ENCODE measurements at places on chromosomes 4 and X.
A peak's percentile ranks its signal among the peaks of the same experiment; 100 is the strongest.

GRCh38 chr4:31169846-31170245 lies 449.7 kb downstream of the PCDH7 start:
- no peak overlapping the region for H3K4me3 ChIP-seq
- H3K36me3 ChIP-seq = no peaks in the 10 kb centered on the region
- no peak overlapping the region for H3K27ac ChIP-seq
- H3K27me3 ChIP-seq = no peaks in the 10 kb centered on the region
- no peaks in the 10 kb centered on the region for H3K4me1 ChIP-seq

DNA sequence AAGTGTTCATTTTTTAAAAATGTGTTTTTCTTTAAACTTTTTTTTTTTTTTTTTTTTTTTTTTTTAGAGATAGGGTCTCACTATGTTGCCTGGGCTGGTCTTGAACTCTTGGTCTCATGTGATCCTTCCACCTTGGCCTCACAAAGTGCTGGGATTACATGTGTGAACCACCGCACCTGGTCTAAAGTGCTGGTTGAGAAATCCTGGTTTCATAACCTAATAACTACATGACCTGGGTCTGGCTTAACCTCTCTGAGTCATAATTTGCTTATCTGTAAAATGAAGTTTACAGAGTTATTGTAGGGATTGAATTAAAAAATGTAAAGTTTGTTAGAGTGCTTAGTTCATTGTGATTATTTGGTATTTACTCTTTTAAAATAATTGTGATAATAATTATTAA lies 5.2 kb downstream of the HSD17B13 start:
- no peaks in the 10 kb centered on the region for H3K27me3 ChIP-seq
- H3K4me3 ChIP-seq = no peak overlapping the region
- no peak overlapping the region for H3K27ac ChIP-seq
- H3K36me3 ChIP-seq = no peaks in the 10 kb centered on the region

DNA sequence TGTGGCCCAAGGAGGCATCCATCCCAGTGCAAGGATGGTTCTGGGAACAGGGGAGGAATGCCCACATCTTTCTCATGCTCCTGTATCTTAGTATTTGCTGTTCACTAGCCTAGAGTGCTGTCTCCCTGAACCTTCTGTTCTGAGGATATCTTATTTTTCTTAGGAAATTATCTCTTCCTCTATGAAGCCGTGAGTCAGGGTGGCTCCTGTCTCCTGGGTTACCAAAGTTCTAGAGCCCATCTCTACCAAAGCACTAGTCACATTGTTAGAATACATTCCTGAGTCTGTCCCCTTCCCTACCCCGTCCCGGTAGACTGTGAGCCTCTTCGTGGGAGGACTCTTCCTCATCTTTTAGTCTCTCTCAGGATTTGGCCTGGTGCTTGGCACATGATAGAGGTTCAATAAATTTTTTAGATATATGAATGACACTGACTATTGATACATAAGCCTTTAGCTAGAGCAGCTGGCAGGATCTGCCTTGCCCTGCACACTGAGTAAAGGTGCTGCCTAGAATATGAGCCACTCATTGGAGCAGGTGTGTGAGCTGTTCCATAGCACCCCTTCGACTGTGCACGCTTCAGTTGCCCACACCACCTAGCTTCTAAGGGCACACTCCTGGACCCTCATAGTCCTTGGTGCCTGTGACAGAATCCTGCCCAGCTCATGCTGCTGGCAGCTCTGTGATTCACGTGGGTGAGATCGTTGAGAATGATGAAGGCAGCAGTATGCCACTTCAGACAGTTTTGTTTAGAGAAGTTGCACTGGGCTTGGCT lies 13.3 kb downstream of the CXCR3 start:
- H3K27ac ChIP-seq = no peak overlapping the region
- H3K36me3 ChIP-seq = no peaks in the 10 kb centered on the region
- no peaks in the 10 kb centered on the region for H3K4me1 ChIP-seq
- DNase-seq = no peak
- H3K4me3 ChIP-seq = no peak overlapping the region

- H3K27me3 ChIP-seq = no peaks in the 10 kb centered on the region
- DNase-seq = no peak
- H3K27ac ChIP-seq = no peak overlapping the region
- no peak overlapping the region for H3K4me3 ChIP-seq
These were observed 151.7 kb upstream of the RPS6KA6 start for GRCh38 chrX:84339507-84340364.

- H3K27me3 ChIP-seq = no peaks in the 10 kb centered on the region
- DNase-seq = no peak
- H3K4me1 ChIP-seq = no peaks in the 10 kb centered on the region
- H3K4me3 ChIP-seq = no peak overlapping the region
- H3K27ac ChIP-seq = no peak overlapping the region
These were observed 153.3 kb downstream of the MID1IP1 start for GRCh38 chrX:38954520-38954919.

- no peaks in the 10 kb centered on the region for H3K27me3 ChIP-seq
- DNase-seq = no peak
- H3K27ac ChIP-seq = no peak overlapping the region
- no peak overlapping the region for H3K4me3 ChIP-seq
These were observed 24.3 kb downstream of the AWAT2 start for GRCh38 chrX:70025464-70025863.

DNA sequence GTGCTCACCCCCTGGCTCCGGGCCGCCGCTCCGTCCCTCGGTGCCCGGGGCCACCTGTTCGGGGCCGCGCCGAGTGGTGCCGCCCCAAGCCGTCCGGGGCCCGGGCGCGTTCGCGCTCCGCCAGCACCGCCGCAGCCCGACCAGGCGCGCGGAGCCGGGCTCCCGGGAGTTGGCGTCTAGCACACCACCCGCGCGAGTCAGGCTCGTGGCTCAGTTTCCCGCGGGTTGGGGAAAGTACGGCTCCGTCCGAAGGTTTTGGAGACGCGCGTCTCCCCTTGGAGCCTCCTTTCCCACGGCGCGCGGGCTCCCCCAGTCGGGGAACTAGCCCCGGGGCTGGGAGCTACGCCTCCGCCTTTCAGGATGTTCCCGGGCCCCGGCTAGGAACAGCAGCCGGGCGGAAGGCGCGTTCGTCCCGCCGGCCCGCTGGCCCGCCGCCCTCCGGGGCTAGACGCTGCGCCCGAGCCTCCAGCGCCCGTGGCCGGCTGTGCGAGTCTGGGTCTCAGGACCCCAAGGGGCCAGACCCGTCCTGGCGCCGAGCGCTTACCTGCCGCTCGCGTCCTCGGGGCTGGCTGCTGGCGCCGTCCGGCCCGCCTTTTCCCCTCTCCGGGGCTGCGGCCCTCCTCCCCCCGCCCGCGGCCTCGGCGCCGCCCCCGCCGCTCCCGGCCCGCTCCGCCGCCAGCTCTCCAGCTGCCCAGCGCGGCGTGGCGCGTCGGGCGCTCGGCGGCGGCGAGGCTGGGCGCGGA lies at the start of gene ADGRG2:
TSS of gene ADGRG2 (minus strand) at position 571 of the 743 bp plus-strand sequence. CDS start 53,634 bp downstream, outside the sequence.
- H3K36me3 ChIP-seq = no peaks in the 10 kb centered on the region
- H3K27me3 ChIP-seq = peaks cover 6% of the 10 kb centered on the region
- DNase-seq = peak; percentile 65
- H3K27ac ChIP-seq = no peak within 1 kb of the TSS
- peak within 1 kb of the TSS; percentile 52 for H3K4me3 ChIP-seq

GRCh38 chr4:141102367-141102766 lies 30.9 kb downstream of the RNF150 start:
- H3K4me3 ChIP-seq = no peak overlapping the region
- no peaks in the 10 kb centered on the region for H3K36me3 ChIP-seq
- DNase-seq = no peak
- no peaks in the 10 kb centered on the region for H3K4me1 ChIP-seq

- H3K4me3 ChIP-seq = no peak overlapping the region
- no peaks in the 10 kb centered on the region for H3K4me1 ChIP-seq
- H3K27me3 ChIP-seq = no peaks in the 10 kb centered on the region
- no peak for DNase-seq
These were observed 19.2 kb downstream of the PNMA6E start for GRCh38 chrX:153381684-153382532.

GRCh38 chr4:140697709-140698560 lies 58.2 kb downstream of the TBC1D9 start:
- no peak overlapping the region for H3K4me3 ChIP-seq
- no peak for DNase-seq
- H3K4me1 ChIP-seq = no peaks in the 10 kb centered on the region
- no peaks in the 10 kb centered on the region for H3K36me3 ChIP-seq
- no peak overlapping the region for H3K27ac ChIP-seq

DNA sequence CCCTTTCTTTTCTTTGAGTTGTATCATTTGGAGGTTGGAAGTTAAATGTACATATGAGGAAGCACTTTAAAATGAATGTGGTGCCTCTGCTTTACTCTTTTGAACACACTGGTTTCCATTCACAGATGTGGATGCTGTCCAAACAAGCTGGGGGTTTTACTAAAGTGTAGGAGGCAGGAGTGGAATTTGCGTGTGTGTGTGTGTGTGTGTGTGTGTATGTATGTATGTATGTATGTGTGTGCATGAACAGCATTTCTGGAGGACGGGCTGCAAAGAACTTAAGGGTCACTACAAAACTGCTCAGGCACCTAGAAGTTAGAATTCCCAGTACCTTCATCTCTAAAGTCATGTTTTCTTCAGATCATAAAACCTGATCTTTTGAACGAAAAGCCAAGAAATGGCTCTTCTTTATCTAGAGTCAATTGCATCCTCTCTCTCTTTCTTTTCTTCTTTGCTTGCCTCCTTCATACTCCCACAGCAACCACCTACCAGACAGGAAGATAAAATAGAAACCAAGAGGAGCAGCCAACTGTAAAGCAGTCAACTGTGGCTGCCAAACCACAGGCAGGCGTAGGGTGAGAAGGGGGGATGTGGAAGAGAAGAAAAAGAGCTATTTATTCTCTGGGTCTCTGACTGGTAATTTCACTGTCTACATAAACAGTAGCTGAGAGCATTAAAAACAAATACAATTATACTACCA lies 177.0 kb upstream of the RASGEF1B start:
- no peak overlapping the region for H3K4me3 ChIP-seq
- peaks cover 9% of the 10 kb centered on the region for H3K27me3 ChIP-seq
- H3K4me1 ChIP-seq = peaks cover 4% of the 10 kb centered on the region
- H3K36me3 ChIP-seq = no peaks in the 10 kb centered on the region
- no peak for DNase-seq

- no peak for DNase-seq
- H3K36me3 ChIP-seq = no peaks in the 10 kb centered on the region
- H3K27ac ChIP-seq = no peak overlapping the region
- no peak overlapping the region for H3K4me3 ChIP-seq
These were observed 207.8 kb upstream of the SLC7A11 start for GRCh38 chr4:138449938-138450337.

DNA sequence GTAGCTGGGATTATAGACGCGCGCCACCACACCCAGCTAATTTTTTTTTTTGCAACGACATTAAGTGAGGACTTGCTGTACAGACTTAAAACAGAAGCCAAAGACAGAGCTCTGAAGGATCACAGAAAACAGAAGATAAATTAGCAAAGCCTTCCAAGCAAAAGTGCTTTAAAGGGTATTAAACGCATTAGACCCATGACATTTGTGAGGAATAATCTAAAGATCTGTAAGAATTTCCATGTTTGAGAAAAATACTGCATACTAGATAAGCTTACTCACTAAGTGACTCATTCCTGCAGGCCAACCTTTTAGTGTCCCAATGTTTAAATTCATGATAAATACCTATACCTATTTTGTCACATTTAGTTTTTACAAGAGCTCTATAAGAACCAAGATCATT lies 27.4 kb downstream of the SMARCA1 start:
- H3K27me3 ChIP-seq = no peaks in the 10 kb centered on the region
- DNase-seq = no peak
- H3K36me3 ChIP-seq = peaks cover 21% of the 10 kb centered on the region
- H3K4me1 ChIP-seq = no peaks in the 10 kb centered on the region
- no peak overlapping the region for H3K27ac ChIP-seq
- no peak overlapping the region for H3K4me3 ChIP-seq

- H3K36me3 ChIP-seq = no peaks in the 10 kb centered on the region
- no peak overlapping the region for H3K27ac ChIP-seq
- no peak for DNase-seq
- H3K4me1 ChIP-seq = peaks cover 3% of the 10 kb centered on the region
- H3K4me3 ChIP-seq = no peak overlapping the region
- no peaks in the 10 kb centered on the region for H3K27me3 ChIP-seq
These were observed 13.1 kb upstream of the KIAA0232 start for GRCh38 chr4:6769233-6769988.

DNA sequence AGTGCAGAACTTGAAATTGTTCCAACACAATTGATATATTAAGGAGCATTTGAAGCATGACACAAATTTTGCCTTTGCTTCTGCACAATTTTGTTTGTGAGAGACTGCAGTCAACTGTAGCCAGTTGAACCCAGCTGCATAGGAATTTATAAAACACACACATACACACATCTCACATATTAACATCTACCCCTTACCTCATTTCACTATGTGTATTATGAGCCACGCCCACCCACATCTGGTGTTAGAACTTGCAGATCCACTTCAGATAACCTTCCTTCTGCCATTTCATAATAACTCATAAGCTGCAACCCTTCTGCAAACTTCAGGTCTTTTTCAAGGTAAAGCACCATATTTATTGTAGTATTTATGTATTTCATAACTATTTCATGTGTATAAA lies 188.1 kb upstream of the WDFY3 start:
- no peaks in the 10 kb centered on the region for H3K27me3 ChIP-seq
- H3K36me3 ChIP-seq = no peaks in the 10 kb centered on the region
- no peaks in the 10 kb centered on the region for H3K4me1 ChIP-seq
- H3K27ac ChIP-seq = no peak overlapping the region
- no peak for DNase-seq
- H3K4me3 ChIP-seq = no peak overlapping the region

DNA sequence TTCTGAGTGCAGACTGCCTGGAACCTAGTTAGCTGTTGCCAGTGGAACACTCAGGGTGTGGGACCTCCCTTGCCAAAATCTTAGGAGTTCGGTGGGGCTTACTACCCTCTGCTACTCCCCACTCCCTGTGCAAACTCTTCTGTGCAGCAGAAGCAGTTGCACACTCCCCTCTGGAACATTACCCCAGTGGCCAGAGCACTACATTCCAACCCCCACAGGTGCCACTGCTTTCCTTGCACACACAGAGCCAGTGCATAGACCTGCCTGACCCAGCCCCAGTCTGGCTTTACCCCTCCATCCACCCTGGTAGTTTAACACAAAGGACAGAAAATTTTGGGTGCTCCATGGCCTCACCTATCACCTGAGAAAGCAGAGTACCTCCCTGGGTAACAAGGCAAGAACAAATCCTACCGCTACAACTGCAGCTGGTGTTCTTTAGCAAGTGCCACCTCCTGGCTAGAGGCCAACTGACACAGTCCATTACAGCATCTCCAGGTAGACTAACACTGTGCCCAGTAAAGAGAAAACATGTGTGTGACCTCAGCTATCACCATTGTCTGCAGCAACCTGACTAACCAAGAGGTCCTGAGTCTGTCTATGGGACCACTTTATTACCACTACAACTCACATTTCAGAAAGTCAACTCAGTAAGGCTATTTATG lies 11.5 kb upstream of the RASSF6 start:
- no peaks in the 10 kb centered on the region for H3K4me1 ChIP-seq
- no peak overlapping the region for H3K27ac ChIP-seq
- H3K4me3 ChIP-seq = no peak overlapping the region
- H3K27me3 ChIP-seq = no peaks in the 10 kb centered on the region

GRCh38 chrX:69552512-69552911 lies 48.4 kb downstream of the NALF2 start:
- H3K27ac ChIP-seq = no peak overlapping the region
- H3K4me1 ChIP-seq = peaks cover 2% of the 10 kb centered on the region
- no peaks in the 10 kb centered on the region for H3K27me3 ChIP-seq
- no peak for DNase-seq
- H3K4me3 ChIP-seq = no peak overlapping the region

Data from H1 (cell line).